NCI-H345 (cell line): ENCODE measurements at places on chromosomes 1 and 21.

DNA sequence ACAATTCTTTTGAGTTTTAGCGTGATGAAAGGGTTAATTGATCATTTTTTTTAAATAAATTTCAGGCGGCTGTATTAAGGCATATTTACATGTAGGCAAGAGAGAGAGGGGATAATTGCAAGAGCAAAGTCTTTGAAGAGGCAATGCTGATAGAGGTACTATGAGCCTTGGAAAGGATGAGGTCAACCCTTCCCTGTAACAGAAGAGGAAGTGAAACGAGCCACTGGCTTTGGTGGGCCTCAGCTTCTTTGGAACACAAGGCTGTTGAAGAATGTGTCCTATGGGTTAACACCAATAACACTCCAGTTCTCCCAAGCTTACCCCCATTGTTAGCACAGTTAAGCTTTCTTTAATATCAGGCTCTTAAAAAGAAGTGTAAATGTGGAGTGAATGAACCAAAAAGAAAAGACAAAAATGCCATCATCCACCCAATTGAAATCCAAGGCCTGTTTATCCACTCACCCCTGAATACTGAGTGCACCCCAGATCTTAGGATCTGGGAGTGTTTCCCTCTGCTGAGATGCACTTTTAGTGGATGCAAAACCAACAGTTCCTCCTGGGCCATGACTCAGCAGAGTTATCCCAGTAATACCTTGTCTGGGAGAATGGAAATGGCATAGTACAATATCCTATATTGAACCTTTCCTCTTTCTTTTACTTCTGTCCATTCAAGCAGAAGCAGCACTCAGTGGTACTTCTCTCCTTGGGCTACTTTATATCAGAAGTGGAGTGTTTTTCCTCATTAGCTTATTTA lies 216.4 kb downstream of the SLC44A5 start:
- DNase-seq: no peak

DNA sequence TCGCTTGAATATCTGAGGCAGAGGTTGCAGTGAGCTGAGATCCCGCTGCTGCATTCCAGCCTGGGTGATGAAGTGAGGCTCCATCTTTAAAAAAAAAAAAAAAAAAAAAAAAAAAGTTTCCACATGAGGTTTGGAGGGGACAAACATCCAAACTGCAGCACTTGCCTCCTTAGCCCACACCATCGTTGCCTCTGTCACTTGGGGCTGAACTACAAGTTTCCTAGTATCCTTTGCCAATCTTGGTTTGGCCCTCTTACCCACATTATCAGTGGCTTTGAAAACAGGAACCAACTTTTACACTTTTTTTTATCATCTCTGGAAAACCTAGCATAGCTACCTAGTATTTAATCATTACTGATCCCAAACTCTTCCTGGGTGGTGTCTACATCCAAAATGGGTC lies 59.2 kb downstream of the CLSTN1 start:
- DNase-seq: no peak

DNA sequence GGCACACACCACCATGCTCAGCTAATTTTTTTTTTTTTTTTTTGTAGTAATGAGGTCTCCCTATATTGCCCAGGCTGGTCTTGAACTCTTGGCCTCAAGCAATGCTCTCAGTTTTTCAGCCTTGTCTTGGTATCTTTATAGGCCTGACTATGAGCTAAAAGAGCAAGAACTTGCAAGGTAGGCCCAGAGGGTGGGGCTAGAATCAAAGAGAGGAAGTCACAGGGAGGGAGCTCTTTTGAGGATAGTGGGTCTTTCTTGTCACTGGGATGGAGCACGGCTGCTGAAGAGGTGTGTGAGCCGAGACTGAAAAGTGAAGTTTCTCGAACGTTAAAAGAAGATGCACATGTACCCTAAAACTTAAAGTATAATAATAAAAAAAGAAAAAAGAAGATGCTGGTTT lies 260.0 kb upstream of the BEND5 start:
- DNase-seq: no peak

DNA sequence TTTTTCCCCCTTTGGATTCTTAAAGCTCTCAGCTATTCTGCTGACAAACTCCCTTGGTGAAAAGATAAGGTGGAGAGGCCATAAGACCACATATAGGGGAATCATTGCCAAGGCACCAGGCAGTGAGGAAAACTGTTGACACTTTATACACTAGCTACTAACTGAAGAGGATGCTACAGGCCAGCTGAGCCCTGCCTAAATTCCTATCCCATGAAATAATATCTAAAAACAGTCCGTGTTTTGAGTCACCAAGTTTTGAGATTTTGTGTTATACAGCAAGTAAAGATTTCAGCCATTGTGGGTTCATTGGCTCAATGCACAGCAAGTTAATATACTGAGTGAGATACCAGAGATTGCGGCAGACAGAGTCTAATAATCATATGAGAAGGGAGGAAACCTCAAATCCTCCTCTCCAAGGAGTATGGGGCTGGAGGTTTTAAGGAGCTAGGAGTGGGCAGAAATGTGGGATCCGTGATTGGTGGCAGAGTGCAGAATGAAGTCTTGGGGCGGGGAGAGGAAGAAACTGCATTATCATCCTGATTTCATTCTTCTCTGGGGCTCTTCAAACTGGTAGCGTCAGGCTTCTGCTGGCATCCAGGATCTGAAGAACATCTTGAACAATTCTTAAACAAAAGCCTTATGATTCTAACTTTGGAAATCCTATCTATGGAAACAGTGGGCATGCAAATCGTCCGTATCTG lies 9.2 kb downstream of the CLDN8 start:
- no peak for DNase-seq

DNA sequence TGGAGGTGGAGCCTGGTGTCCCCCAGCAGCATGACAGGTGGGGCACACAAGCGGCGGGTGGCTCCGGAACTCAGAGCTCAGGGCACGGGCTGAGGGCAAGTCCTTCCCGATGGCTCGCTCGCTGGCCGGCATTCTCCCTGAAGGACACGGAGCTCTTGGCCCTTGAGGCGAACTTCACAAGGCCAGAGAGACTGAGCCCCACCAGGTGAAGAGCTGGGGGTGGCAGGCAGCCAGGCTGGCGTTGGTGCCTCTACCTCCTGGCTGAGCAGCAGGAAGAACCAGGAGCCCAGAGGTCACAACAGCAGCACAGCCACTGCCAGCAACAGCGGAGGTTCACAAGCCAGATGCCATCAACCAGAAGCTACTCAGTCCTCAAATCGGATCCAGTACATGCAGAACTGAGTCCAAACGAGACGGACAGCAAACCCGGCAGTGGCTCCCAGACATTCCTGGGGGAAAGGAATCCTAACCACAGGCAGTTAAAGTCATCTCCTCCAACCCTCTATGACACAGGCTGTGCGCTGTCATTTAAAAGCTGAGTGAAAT lies 54.1 kb downstream of the NPHP4 start:
- no peak for DNase-seq
